ENCODE measurements at places on chromosomes 1 and 21.
A peak's percentile ranks its signal among the peaks of the same experiment; 100 is the strongest.

GRCh38 chr1:48469616-48470480 is 2.2 kb downstream of the SPATA6 start:
- DNase-seq: no peak

- DNase-seq: peak; percentile 94
Measured at GRCh38 chr1:45979778-45980176, 152.7 kb downstream of the PIK3R3 start.

DNA sequence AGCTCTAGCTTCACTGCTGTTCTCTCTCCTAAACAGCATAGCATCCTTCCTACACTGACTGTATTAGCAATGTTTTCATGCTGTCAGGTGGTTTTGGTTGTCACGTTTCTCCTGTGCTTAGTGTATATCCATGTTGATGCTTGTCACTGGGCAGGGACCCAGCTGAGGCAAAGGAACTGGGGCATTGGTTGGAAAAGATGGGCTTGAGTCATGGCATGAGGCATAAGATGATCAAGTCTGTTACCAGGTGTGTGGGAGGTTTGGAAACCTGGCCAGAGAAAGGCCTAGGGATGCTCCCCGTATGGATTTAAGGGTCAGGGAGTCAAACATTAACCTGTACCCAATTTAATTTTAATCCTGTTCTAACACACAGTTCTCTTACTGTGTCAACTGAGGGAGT is 69.6 kb downstream of the OSBPL9 start:
- no peak for DNase-seq

- DNase-seq: no peak
Measured at GRCh38 chr1:38932571-38932970, 9.1 kb downstream of the RHBDL2 start.

GRCh38 chr1:235073968-235074522 is 54.6 kb downstream of the TOMM20 start:
- DNase-seq: no peak
